Non-pigmented ciliary epithelial cell (primary cell): ENCODE measurements at places on chromosomes 4 and X.

GRCh38 chr4:123484291-123484926 lies 87.8 kb downstream of the SPRY1 start:
- DNase-seq: no peak

DNA sequence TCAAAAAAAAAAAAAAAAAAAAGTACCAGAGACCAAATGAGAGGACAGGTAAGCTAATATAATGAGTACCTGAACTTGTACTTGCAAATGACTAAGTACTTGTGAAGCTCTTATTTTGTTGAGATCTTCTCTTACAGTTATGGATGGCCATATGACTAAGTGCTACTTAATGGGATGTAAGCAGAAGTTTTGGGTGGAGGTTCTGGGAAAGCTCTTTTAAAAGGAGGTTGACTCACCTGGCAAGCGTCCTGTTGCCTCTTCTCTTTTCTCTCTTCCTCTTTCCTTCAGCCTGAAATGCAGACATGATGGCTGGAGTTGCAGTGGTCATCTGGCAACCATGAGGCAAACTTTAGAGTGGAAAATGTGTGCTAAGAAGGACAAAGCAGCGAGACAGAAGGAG lies 36.9 kb upstream of the MED14 start:
- no peak for DNase-seq

DNA sequence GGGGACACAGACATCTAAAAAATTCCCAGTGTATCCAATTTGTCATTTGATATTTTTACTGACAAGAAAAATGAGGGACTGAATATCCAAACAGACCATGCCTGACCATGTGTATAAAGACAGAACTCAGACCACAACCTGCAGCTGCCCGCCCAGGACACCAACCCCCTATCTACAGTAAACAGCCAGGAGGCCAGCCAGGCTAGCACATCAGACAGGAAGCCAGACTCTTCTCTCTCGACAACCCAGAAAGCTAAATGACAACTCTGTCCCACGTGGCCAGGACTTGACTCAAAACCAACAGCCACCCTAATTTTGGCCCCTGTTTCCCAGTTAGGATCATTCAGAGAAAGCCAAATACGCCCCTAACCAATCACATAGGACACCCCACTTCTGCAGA lies 15.1 kb downstream of the AFAP1 start:
- DNase-seq: no peak

GRCh38 chr4:40418430-40419230 lies 83.5 kb downstream of the CHRNA9 start:
- no peak for DNase-seq

DNA sequence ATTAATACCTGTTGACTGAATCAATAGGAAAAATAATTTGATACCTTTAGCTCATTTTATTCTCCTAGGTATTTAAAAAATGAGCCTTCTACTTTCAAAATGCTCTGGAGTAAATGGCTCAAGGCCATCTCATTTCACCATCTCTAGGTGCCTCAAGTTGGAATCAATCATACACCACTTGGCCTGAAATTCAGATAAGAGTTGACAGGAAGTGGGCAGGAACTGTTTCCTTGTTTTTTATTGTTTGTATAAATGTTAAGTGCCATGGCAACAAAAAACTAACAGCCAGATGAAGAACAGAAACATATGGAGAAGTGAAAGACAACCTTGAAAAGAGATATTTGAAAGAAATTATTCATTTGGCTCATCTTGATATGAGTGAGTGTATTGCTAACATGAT lies 12.4 kb downstream of the LIMCH1 start:
- DNase-seq: no peak

DNA sequence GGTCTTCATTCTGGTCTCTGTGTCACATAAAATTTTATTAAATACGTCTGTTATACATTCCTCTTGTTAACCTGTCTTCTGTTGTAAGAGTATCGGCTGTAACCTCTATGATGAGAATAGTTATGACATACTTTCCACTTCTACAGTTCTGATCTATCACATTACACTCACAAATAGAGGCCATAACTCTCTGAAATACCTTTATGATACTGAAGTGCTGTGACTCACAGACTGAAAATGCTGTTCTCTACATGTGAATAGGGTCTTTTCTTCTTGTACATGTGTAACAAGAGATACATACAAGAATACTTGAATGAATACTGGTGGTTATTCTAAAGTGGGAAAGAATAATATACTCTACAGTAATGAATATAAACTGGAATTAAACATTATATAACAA lies 1047.6 kb downstream of the TECRL start:
- DNase-seq: peak; percentile 9

GRCh38 chr4:56185901-56186300 lies 201.4 kb downstream of the AASDH start:
- DNase-seq: no peak

DNA sequence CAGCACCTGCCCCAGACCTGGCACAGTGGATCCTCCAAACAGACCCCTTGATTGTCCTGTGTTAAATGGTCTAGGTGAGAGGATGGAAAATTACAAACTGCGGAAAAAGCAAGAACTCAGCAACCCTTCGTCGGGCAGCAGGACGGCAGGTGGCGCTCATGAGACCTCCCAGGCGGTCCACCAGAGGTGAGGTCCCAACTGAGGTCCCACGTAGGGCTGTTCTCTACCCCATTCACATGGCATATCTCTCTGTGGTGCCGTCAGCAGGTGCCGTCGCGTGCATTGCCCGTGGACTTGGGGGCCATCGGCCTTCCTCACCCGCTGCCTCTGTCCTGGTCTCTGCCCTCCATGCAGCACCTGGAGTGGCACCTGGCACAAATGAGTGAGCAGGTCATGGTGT lies 88.2 kb downstream of the CRMP1 start:
- DNase-seq: no peak
